Right lobe of liver (tissue), 6 donors: ENCODE measurements at places on chromosomes 16 and 17. TPM values are rescaled to one million over a fixed set of nuclear protein-coding genes. Genes with fewer than 3 reads are reported as not detected.
A peak's percentile ranks its signal among the peaks of the same experiment; 100 is the strongest.

Gene MAZ
- total RNA-seq, result 58.5 TPM

Gene MYH2
- 0.46 TPM for total RNA-seq

Gene PDF
- 13.8 TPM for total RNA-seq

Gene CIBAR2
- not detected for total RNA-seq

Gene LDHD
- total RNA-seq, result 62.9 TPM

Gene EPOP
- 1.1 TPM for total RNA-seq

Gene PIRT
- total RNA-seq, result not detected

Gene MMP15
- 24.0 TPM for total RNA-seq

Gene MYH13
- not detected for total RNA-seq

Gene SEPTIN1
- 1.3 TPM for total RNA-seq

Gene CPHXL2
- total RNA-seq, result not detected

- DNase-seq, result no peak
Measured at GRCh38 chr16:48918520-48919258, 308.7 kb upstream of the N4BP1 start.

GRCh38 chr17:33942414-33942813 is 312.7 kb upstream of the CCL2 start:
- no peak for DNase-seq

- no peak for DNase-seq
Measured at GRCh38 chr17:41771389-41772206, 14.9 kb downstream of the JUP start.

GRCh38 chr16:87957296-87958094 is 6.3 kb downstream of the BANP start:
- DNase-seq, result no peak

DNA sequence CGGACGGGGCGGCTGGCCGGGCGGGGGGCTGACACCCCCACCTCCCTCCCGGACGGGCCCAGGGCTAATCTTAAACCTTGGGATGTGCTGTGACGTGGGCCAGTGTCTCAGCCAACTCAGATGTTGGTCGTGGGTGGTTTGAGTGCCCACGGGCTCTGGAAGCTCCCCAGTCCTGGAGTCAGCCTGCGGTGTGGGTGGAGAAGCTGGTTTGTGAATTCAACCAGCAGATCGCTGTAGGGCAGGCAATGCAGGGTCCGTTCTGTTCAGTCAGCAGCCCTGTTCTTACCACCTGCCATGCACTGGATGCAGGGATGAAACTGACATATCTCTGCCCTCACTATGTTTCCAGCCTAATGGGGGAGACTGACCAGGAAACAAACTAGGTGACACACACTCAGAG is 8.0 kb upstream of the ZNF500 start:
- no peak for DNase-seq

DNA sequence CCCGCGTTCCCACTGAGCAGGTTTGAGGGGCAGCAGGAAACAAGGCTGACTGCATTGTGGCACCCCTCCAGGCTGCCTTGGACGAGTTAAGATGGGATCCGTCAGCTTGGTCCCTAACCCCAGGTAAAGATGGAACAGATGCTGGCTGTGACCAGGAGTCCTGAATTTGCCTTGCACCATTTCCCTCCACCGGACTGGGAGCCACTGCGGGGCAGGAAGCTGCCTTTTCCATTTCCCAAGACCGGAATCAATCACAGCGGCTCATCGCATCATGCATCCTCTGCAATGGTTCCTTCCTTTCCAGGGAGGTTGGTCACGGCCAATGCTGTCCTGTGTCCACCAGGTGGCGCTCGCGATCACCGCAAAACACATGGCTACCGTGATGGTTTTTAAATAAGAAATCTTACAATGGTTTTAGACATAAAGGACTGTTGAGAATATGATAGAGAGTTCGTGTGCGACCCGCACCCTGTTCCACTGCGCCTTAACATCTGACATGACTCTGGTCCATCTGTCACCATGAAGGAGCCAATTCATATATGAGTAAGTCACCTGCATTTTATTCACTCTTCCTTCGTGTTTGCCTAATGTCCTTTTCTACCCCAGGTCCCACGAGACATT is 6.8 kb upstream of the MEAK7 start:
- peak; percentile 84 for DNase-seq

GRCh38 chr16:56263711-56264608 is 72.7 kb downstream of the GNAO1 start:
- DNase-seq, result peak; percentile 76

- DNase-seq, result no peak
Measured at GRCh38 chr17:49494986-49495841, at the start of gene NGFR. TSS of gene NGFR (plus strand) at chr17:49495293. CDS start at chr17:49495418, 125 bp downstream.

- DNase-seq, result peak; percentile 88
Measured at GRCh38 chr16:2009791-2010510, at the start of gene ZNF598. TSS of gene ZNF598 (minus strand) at chr16:2009821.

- DNase-seq, result no peak
Measured at GRCh38 chr16:26666486-26666885, 400.2 kb upstream of the C16orf82 start.

DNA sequence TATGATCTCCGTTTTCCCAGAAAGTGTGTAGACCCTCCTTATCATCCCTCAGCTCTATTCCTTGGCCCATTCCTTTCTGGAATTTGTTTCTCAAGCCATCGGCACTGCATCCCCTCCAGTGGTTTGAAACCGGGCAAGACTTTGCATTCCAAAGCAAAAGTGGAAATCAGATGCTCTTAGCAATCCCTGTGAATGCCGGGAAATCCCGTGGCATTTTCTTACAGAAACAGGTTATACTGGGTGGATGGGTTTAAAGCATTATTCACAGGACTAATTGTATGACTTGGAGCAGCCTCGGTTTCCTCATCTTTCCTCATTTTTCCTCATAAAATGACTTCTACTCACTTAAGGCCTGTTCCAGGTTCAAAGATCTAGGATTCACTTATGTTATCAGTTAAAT is 52.0 kb downstream of the MAP2K6 start:
- DNase-seq, result no peak

- DNase-seq, result no peak
Measured at GRCh38 chr17:47310186-47310733, 13.5 kb upstream of the EFCAB13 start.

- DNase-seq, result no peak
Measured at GRCh38 chr16:58177353-58177710, 20.6 kb downstream of the CSNK2A2 start.

GRCh38 chr16:50690177-50690576 is 3.2 kb upstream of the NOD2 start:
- no peak for DNase-seq

GRCh38 chr17:2936771-2937321 is 126.6 kb downstream of the OR1D5 start:
- DNase-seq, result no peak
